ENCODE measurements at places on chromosomes 2 and 18.

DNA sequence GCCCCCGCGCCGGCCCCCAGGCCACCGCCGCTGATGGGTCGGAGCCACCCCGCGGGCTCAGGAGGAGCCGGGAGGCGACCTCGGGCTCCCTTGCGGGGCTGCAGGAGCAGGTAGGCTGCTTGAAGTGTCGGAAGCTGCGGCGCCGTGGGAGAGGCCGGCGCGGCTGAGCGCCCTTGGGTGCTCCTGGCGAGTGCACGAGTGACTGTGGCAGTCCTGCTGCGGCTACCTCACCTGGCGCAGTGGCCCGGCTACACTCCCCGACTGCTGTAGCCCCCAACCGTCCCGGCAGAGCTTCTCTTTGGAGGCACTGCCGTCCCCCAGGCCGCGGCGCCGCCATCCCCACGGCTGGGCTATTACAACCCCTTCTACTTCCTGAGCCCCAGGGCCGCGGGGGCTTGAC lies 10.0 kb upstream of the LYPD6 start:
- no peak for DNase-seq

DNA sequence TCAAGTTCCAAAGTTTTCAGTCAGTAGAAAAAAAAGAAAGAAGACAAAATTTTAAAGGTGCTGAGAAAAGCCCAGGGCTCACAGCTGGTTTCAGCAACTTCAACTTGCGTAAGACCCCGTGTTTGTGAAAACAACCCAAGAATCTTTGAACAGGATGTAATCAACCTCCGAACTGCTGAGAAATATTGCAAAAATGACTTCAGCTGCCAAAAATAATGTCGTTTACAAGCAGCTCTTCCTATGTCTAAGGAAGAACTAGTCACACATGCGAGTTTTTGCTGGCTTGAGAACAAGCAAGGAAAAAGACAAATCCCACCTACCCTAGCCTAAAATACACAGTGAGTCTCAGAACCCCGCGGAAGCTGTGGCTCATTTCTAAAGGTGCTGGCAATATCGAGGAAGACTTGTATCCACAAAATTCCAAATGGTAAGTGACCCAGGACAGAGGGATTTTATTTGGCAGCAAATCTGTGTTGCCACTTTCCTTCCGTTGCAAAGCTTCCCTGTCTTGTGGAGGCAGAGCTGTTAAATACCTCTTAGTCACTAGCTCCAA lies 59.8 kb upstream of the SLC8A1 start:
- DNase-seq, result no peak

- no peak for DNase-seq
These were observed 75.7 kb downstream of the VAPA start for GRCh38 chr18:9989481-9989880.

GRCh38 chr2:224449212-224450147 lies 47.6 kb upstream of the FAM124B start:
- no peak for DNase-seq

All from amygdala (tissue), 56 donors.